Right hindlimb (tissue), 1 donor: ENCODE measurements at places on chromosomes 5 and 9.
A peak's percentile ranks its signal among the peaks of the same experiment; 100 is the strongest.

- peak; percentile 9 for DNase-seq
Measured at GRCh38 chr9:124518116-124518515, 10.9 kb upstream of the NR5A1 start.

GRCh38 chr5:109857405-109858031, 167.8 kb downstream of the MAN2A1 start:
- no peak for DNase-seq

- no peak for DNase-seq
Measured at GRCh38 chr9:86282979-86283535, 719 bp upstream of the ISCA1 start.

DNA sequence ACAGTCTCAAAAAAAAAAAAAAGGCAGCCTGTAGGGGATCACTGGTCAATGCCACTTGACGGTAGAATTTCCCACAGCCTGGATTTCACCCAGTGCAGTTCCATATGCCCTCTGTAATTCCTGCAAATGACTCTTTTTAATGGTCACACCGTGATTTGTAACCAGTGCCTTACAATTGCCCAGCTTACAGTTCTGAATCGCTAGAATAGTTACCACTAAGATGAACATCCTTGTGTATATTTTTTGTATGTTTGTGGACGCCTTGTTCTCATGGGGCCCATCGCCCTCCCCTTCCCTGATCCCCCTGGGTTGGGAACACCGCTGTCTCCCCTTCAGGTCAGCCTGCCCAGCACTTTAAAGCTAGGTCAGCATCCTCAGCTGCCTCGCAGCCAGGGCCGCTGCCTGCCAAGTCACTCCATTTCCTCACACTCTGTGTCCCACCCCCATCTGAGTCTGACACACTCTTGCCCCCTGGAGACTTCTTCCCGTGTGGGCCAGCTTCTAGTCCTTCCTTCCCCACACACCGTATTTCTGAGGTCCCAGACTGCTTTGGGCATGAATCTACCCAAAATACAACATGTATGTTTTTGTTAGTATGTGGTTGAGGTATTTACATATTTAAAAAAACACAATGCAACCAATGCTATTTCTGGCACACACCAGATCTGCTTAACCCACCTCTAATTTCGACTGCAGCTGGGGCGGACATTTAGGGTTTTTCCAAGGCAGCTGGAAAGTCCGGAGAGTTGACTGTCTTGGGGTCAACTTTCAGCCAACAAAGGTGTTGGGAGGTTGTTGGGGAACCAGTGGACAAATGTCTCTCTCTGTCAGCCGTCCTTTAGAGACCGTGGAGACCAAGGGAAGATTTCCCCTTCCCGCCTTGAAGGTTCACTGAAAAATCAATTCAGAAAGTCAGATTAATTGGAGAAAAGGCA, 120.5 kb upstream of the NEK6 start:
- DNase-seq: no peak

DNA sequence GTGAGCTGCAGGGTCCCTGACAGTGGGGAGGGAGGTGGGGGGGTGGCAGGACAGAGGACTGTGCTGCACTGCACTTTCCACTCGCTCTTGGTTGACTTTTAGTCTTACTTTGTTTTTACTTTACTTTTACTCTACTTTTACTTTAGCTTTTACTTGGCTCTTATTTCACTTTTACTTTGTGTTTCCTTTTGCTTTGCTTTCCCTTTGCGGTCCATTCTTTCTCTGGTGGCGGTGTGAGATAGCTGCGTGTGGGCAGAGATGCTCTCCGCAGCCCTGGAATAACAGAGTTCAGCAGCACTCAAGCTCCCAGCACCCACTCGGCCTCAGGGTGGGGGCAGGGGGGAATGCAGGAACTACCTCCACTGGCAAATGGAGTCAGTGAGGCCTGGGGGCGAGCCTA, 4.7 kb downstream of the AK8 start:
- DNase-seq: no peak
